Aorta (tissue), 5 donors: ENCODE measurements at places on chromosomes 1 and 21. TPM values are rescaled to one million over a fixed set of nuclear protein-coding genes. Genes with fewer than 3 reads are reported as not detected.

- no peak for DNase-seq
Measured at GRCh38 chr1:235470741-235471439, 33.4 kb downstream of the B3GALNT2 start.

- DNase-seq: no peak
Measured at GRCh38 chr21:33259995-33260394, 6.2 kb upstream of the IL10RB start.

DNA sequence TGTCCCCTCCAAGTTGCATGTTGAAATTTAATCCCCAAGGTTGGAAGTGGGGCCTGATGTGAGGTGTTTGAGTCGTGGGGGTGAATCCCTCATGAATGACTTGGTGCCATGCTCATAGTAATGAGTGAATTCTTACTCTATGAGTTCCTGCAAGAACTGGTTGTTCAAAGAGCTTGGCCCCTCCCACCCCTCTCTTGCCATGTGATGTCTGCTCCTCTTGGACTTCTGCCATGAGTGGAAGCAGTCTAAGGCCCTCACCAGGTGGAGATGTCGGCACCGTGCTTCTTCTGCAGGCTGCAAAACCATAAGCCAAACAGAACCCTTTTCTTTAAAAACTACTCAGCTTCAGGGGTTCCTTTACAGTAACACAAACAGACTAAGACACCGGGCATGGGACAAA is 14.3 kb downstream of the G0S2 start:
- no peak for DNase-seq

- DNase-seq: no peak
Measured at GRCh38 chr1:179761846-179762640, 19.0 kb downstream of the FAM163A start.

- no peak for DNase-seq
Measured at GRCh38 chr1:224238756-224239155, 55.7 kb downstream of the DEGS1 start.

- DNase-seq: no peak
Measured at GRCh38 chr1:84939151-84939550, 46.1 kb upstream of the LPAR3 start.

The TRPM2 gene
- polyA plus RNA-seq: 4.9 TPM
